ENCODE measurements at places on chromosomes 11 and 22.

DNA sequence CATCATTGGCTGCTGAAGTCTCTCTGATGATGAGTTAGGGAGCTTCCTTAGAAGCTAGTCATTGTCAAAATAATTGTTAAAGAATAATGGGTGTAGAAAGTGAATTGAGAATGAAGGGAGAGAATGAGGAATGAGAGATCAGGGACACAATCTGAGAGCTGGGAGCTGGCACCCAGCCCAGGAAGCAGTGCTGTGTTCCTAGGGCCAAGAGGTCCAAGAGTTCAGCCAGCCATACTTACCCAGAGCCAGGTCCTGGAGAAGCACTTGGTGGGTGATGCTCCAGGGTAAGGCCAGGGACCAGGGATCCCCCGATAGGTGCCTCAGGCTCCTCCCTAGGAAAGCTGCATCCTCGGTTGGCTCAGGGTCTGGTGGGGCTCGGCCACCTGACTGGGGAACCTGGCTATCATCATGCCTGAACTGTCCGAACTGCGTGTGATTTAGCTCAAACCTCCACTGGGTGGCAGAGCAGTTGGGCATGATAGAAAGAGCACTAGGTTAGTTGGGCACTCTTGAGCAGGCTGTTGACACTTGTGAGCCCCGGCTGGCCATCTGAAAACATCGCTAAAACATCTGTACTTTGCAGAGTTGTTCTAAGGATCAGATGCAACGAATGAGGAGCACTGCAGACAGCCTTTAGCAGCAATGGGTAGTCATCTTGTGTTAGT, 123.9 kb upstream of the NCAM1 start:
- no peak for DNase-seq

DNA sequence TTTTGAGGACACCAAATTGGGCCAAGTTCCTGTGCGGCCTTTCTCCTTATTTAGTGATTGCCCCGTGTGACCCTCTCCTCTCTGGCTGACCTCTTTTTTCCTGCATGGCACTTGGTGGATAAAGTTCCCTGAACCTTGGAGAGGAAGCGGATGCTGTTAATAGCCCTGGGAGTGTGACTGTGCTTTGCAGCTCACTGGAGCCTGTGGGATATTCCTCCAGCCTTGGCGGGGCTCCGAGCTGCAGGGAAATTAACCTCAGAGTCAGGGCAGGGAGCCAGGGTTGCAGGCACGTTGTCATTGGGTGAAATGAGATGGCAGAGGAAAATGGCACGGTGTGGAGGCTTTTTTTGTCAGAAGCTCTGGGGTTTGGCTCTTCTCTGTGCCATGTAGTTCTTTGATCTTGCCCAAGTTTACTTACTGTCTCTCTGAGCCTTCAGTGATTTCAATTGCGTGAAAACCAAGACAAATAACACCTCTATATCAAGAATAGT, 965 bp downstream of the OR9Q1 start:
- DNase-seq, result no peak

GRCh38 chr11:8408151-8408941, 144.7 kb upstream of the LMO1 start:
- DNase-seq, result no peak

- no peak for DNase-seq
These were observed 39.5 kb downstream of the MTMR2 start for GRCh38 chr11:95884376-95884775.

All from K562 (cell line).